ENCODE measurements at places on chromosomes 4 and X.

- DNase-seq = no peak
These were observed 9.3 kb downstream of the CETN2 start for GRCh38 chrX:152821145-152821765.

DNA sequence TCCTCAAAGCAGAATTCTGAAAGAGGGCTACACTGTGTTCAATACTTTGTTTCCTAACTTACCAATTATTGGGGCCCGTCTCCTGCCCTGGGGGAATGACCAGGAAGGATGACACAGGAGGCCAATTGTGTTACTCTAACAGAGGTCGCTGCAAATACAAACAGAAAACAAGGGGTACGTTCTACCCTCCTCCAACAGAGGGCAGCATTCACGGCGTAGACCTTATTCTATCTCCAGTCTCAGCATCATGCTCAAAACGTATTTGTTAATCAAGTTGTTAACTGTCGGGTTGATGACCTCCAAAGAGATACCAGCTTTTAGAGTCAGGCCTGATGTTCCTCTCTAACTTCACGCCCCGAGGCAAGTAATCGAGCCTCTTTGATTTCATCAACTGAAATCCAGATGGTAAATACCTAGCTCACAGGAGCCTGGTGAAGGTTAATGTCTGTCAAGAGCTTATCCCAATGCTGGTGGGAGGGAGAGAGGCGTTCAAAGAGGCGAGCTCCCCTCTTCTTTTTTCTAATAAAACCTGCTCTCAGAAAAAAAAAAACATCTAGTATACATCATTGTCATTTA, 181.0 kb upstream of the KCNIP4 start:
- DNase-seq = no peak

GRCh38 chr4:19025031-19025430, 1003.5 kb upstream of the LCORL start:
- DNase-seq = no peak

GRCh38 chr4:156773648-156774357, 197.8 kb downstream of the PDGFC start:
- DNase-seq = no peak

DNA sequence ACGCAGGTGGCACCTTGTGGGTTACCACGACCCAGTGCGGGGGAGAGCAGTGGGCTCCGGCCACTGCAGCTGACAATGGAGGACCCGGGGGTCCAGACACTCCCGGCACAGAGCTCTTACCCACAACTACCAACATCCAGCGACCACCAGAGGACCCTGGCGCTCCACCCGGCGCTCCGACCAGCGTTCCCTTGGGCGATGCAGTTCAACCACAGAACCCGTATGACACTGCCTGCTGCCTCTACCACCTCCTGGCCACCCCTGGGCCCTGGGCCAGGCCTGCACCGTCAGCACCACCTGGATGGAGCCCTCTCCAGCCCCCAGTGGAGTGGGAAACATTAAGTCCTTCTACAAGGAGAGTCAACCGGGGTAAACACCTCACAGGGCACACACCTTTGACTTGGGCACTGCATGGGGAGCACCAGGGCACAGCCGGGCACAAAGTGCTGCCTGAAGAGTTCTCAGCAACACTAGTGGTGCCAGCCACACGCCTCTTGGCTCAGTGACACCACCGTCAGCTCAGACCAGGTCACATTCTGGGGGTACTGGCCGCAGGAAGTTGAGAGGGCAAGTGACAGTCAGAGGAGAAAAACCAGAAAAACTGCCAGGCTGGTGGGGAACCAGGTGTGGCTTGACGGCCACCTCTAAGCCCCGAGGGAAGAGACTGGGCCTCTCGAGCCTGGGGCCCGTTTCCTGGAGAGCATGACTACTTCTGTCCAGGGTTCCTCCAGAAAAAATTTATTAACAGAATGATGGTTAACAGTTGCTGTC, 2.6 kb downstream of the CTBP1 start:
- DNase-seq = no peak

DNA sequence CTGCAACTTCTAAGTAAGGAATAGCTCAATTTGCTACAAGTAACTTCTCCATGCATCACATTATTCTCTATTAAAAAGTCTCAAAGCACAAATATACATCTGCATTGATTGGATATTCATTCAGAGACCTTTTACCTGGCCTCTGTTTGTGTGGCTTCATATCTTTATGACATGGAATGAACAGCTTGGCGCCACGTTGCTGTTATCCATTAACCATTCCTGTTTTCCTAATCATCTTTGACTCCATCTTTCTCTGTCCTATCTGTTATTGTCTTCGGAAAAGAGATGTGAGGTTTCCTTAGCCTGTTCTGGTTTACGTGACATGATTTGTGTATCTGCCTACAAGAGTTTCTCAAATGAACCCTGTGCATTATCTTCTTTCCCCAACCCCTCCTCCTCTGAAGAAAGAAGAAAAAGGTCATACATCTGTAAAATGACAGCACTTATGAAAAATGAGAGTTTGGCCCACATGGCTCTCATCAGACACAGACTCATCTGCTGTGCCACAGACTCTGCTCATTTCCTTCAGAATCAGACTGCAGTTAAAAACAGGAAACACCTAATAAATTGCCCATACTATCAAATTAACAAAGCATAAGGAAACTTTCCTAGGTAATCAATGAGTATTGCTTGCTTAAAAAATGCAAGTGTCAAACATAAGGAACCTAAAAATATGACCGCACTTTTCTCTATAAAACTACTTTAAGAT, 347.6 kb upstream of the FAM241A start:
- no peak for DNase-seq

GRCh38 chrX:79477691-79478090, 110.6 kb upstream of the ITM2A start:
- DNase-seq = no peak

DNA sequence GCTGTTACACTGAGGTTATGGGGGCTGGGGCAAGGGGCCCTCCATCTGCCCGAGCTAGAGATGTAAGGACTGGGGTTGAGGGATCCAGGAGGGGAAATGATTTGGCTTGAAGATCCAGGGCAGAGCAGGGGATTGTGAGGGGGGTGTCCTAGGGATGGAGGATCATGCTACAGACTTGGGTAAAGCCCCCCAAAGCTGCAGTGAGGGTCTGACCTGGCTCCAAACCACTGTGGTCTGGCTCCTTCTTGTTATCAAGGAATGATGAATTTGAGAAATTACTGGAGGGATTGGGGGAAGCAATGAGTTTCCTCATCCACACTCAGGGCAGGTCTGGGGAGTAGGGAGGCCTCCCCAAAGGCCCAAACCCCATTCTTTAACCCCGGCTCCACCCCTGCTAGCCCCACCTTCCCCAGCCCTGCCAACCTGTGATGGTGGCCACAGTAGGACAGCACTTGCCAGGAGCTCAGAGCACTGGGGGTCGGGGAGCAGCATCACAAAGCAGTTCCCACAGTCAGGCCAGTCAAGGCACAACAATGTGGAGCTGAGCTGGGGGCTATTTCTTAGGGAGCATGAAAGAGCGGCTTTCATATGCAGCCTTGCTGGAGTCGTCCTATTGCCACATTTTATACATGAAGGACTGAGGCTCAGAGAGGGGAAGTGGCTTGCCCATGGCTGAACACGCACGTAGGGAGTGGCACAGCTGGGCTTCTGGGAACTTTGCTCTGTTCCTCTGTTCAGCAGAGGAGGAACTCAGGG, 165.5 kb downstream of the EFNB1 start:
- no peak for DNase-seq

DNA sequence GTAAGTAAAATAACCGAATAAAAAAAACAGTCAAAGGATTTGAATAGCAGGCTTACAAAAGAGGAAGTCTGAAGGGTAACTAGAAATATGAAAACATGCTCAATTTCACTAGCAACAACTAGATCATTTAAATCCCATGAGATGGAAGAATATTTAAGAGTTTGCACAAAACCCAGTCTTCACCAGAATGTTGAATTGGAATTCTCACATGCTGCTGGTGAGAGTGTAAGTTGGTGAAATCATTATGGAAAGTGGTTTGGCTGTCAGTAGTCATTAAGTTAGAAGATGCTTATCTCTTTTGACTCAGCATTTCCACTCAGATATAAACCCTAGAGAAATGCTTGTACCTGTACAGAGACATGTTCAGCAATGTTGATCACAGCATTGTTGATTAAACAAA, 110.1 kb downstream of the PGRMC2 start:
- DNase-seq = no peak

- no peak for DNase-seq
These were observed 29.0 kb downstream of the CLOCK start for GRCh38 chr4:55517526-55518229.

DNA sequence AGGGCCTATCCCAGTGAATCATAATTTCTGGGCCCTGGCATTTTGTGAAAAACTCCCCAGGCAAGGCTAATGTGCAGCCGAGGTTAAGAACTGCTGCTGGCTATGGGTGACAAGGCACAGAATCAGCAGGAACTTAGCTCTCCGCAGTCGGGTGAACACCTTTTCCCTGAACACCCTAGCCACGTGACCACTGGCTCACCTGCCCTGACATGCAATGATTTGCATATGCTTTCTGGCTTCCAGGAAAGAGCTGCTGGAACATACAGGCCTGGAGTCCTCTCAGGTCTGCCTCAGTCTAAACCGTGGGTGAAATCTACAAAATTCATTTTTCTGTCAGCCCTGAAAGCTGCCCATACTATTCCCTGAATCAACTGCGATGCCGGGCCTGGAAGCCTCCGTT, 56.6 kb downstream of the ZNF827 start:
- no peak for DNase-seq

GRCh38 chr4:108359986-108360681, 191.4 kb upstream of the LEF1 start:
- no peak for DNase-seq

GRCh38 chr4:119139822-119140252, 4.2 kb downstream of the MYOZ2 start:
- no peak for DNase-seq

- no peak for DNase-seq
These were observed 93.8 kb downstream of the MAMLD1 start for GRCh38 chrX:150456941-150457340.

- DNase-seq = no peak
These were observed 283.7 kb downstream of the PACRGL start for GRCh38 chr4:20983763-20984575.

DNA sequence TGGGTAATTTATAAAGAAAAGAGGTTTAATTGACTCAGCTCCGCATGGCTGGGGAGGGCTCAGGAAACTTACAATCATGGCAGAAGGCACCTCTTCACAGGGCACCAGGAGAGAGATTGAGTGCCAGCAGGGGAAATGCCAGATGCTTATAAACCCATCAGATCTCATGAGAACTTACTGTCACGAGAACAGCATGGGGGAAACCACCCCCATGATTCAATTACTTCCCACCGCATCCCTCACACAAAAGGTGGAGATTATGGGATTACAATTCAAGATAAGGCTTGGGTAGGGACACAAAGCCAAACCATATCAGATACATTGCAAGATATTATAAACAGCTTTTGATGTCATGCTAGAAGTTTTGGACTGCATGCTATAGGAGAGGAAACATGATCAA, 204.3 kb downstream of the VEGFC start:
- no peak for DNase-seq

- DNase-seq = no peak
These were observed 11.2 kb upstream of the PDGFRA start for GRCh38 chr4:54217642-54218495.

GRCh38 chr4:138611721-138612120, 369.6 kb upstream of the SLC7A11 start:
- DNase-seq = no peak

- DNase-seq = no peak
These were observed 300.4 kb upstream of the CPEB2 start for GRCh38 chr4:14701896-14702295.

GRCh38 chrX:145687146-145687545, 130.5 kb upstream of the SLITRK2 start:
- DNase-seq = no peak

GRCh38 chrX:20477836-20478524, 211.3 kb upstream of the RPS6KA3 start:
- DNase-seq = no peak

DNA sequence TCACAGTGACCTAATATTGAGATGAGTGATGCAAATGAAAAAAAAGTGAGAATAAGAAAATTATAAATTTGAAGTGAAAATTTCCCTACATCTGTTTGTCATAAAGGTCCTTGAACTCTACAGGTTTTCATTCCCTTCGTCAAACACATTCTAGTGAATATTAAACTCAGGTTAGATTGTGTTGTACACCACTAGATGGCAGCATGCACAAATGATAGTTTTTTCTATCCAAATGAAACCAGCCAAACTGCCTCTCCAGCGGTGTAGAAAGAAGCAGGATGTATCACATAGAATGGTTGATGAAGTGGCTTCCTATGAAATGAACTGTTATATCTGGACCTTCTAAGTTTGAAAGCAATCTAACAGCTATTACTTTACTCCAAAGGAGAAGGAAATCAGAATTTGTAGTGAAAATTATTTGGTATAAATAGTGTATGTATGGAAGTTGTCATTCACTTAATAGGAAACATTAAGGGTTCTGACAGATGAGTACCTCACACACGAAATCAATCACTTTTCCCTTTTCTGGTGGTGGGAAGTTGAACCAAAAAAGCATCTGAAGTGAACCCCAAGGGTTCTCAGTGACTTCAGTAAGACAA, 382.7 kb downstream of the UNC5C start:
- DNase-seq = no peak

- peak; percentile 11 for DNase-seq
These were observed at the start of gene NAP1L3 for GRCh38 chrX:93673056-93673868. Gene NAP1L3 (minus strand): TSS chrX:93673578. CDS start chrX:93673304, 274 bp downstream.

DNA sequence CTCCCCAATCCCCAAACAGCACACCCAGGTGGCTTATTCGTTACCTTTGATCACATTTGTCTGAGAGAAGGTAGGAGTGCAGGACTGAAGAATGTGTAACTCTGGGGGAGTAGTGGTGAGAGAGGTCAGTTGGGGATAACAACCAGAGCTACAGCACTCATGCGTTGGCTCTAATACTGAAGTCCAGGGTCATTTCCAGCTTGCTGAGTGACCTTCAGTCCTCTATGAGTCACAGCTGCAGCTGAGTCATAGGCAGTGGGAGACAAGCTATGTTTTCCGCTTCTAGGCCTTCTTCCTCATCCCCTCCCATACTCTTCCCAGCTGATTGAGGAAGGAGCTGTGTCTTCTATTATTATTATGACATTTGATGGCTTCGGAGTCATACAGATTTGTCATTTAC, 31.6 kb upstream of the CT47C1 start:
- no peak for DNase-seq

DNA sequence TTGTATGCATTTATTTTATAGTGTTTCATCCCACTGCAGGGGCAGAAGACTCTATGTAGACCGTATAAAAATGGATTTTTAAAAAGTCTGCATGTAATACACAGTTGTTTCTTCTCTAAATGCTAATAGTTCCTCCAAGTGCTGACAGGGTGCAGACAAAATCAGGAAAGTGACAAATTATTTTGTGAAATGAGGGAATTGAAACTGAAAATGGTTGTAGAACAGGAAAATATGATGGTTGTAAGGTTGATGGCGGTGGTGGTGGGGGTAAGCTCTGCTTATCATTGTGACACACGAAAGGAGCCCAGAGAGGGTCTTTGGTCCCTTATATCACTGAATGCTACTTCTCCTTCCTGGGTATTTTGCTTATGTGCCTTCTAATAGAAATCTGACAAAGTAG, 4.3 kb downstream of the IL15 start:
- DNase-seq = no peak

GRCh38 chr4:127214016-127214415, 418.7 kb upstream of the INTU start:
- no peak for DNase-seq

GRCh38 chrX:101080326-101081124, 1.8 kb downstream of the TMEM35A start:
- no peak for DNase-seq

- DNase-seq = no peak
These were observed 43.1 kb downstream of the ATP11C start for GRCh38 chrX:139889760-139890159.

GRCh38 chrX:19829814-19830213, 57.6 kb downstream of the SH3KBP1 start:
- no peak for DNase-seq

GRCh38 chr4:177321647-177322046, 12.0 kb downstream of the NEIL3 start:
- no peak for DNase-seq

Measured in stimulated activated CD8-positive, alpha-beta memory T cell treated with anti-CD3 and anti-CD28 coated beads, Interleukin-7, amount 100 ng/mL, for 1 hour (primary cell).